Breast epithelium (tissue), 4 donors: ENCODE measurements at places on chromosomes 7 and 10.
A peak's percentile ranks its signal among the peaks of the same experiment; 100 is the strongest.

- no peaks in the 10 kb centered on the region for H3K36me3 ChIP-seq
- no peaks in the 10 kb centered on the region for H3K27me3 ChIP-seq
- H3K27ac ChIP-seq: no peak overlapping the region
Observed at GRCh38 chr10:3761021-3761686, 23.9 kb downstream of the KLF6 start.

DNA sequence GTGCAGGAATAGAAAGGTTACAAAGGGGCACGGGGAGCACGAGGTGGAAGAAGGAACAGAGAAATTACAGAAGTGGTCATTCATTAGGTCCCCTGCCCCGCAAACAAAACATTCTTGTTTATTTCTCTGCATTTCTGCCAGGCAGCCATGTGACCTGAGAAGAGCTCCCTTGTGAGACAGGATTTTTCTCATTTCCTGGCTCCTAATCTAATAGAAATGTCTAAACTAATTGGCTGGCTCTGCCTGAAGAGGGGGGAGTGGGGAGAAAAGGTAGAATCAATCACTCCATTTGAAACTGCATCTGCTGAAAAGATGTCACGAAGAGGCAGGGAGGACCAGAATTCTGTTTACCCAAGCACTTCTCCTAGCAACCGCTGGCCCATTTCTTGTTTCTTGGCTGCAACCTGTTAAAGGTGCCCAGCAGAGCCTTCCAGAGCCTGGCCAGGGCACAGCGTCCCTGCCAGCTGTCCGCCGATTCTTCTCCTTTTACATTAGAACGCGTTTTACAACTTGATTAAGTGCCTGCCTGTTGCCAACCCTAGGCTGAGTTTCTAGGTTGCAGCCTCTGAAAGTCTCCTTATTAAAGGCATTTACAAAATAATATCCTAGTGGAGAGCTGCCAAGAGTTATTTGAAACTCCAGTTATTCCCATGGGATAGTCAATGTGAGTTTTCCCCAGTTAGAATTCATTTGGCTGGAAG is 1227.6 kb downstream of the TYW1 start:
- H3K27me3 ChIP-seq: no peaks in the 10 kb centered on the region
- DNase-seq: no peak
- H3K27ac ChIP-seq: no peak overlapping the region
- H3K36me3 ChIP-seq: no peaks in the 10 kb centered on the region
- H3K4me3 ChIP-seq: no peak overlapping the region
- no peaks in the 10 kb centered on the region for H3K4me1 ChIP-seq

GRCh38 chr7:151494298-151495284 is 25.1 kb downstream of the RHEB start:
- no peaks in the 10 kb centered on the region for H3K27me3 ChIP-seq
- DNase-seq: no peak
- H3K4me1 ChIP-seq: no peaks in the 10 kb centered on the region
- no peaks in the 10 kb centered on the region for H3K36me3 ChIP-seq
- H3K4me3 ChIP-seq: no peak overlapping the region
- H3K27ac ChIP-seq: peak overlapping the region; percentile 26

- peaks cover 18% of the 10 kb centered on the region for H3K27me3 ChIP-seq
- H3K36me3 ChIP-seq: no peaks in the 10 kb centered on the region
- no peaks in the 10 kb centered on the region for H3K4me1 ChIP-seq
Observed at GRCh38 chr10:129962031-129962871, 1.8 kb downstream of the EBF3 start.

- no peak for DNase-seq
- no peaks in the 10 kb centered on the region for H3K4me1 ChIP-seq
- no peak overlapping the region for H3K27ac ChIP-seq
- no peaks in the 10 kb centered on the region for H3K36me3 ChIP-seq
Observed at GRCh38 chr7:134707663-134708378, 61.2 kb downstream of the BPGM start.

- no peak for DNase-seq
- no peaks in the 10 kb centered on the region for H3K27me3 ChIP-seq
- no peaks in the 10 kb centered on the region for H3K4me1 ChIP-seq
- no peak overlapping the region for H3K4me3 ChIP-seq
- no peaks in the 10 kb centered on the region for H3K36me3 ChIP-seq
Observed at GRCh38 chr10:25725917-25726716, 207.9 kb upstream of the MYO3A start.

DNA sequence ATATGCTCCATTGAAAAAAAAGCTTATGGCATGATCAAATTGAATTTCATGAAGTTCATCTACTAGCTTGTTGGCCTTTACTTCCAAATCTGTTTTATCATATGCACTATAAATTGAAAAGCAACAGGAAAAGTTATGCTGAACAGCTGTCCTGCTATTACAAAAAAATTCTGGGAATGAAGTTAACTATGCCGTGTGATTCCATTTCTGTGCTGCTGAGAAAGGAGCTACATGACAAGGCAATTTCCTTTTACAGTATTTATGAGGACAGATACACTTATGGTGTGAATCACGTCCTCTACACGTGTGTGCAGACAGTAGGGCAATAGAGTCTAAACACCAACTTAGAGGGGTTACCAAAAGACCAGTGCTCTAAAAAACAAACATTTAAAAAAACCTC is 426.5 kb upstream of the AKR1E2 start:
- no peaks in the 10 kb centered on the region for H3K27me3 ChIP-seq
- H3K4me1 ChIP-seq: no peaks in the 10 kb centered on the region
- no peak for DNase-seq
- H3K27ac ChIP-seq: no peak overlapping the region
- no peak overlapping the region for H3K4me3 ChIP-seq

DNA sequence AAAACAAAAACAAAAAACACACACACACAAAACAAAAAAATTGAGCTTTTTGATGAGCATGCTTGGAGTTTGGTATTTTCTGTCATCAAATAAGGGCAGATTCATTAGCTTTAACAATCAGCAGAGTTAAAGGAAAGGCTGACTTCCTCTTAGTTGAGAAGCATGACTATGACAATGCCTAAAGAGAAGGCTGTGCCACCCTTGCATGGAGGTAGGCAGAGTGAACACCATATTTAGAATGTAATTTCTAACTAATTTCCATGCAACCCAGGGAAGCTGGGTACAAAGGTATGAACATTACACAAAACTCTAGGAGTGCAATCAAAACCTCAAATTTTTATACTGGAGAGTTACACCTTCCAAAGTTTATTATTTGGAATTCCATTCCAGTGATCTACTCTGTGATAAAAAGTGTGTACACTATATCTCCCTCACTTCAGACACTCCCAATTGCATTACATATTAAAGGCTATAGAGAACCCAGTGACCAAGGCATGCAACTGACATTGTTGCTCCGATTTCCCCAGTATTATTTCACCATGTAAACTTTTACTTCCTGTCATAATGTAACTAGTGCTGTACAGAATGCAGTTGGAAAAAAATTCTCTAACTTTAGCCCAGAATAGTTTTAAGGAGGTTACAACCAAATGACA is 9.4 kb upstream of the CYCS start:
- no peaks in the 10 kb centered on the region for H3K36me3 ChIP-seq
- no peaks in the 10 kb centered on the region for H3K4me1 ChIP-seq
- DNase-seq: no peak
- H3K27ac ChIP-seq: no peak overlapping the region
- H3K27me3 ChIP-seq: no peaks in the 10 kb centered on the region
- H3K4me3 ChIP-seq: no peak overlapping the region

DNA sequence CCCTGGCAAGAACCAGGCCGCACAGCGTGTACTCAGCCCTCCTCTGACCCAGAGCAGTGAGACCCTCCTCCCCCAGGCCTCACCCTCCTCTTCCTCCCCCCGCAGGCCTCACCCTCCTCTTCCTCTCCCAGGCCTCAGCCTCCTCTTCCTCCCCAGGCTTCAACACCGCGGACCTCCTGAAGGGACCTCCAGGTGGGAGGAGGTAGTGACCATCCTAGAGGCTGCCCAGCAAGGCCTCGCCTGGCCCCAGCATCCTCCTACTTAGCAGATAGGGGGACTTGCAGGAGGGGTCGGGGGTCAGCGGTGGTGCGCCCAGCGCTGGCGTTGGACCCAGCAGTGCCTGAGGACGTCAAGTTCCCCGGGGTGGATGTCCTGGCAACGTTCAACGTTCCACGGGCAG is 270.8 kb downstream of the ELFN1 start:
- H3K36me3 ChIP-seq: no peaks in the 10 kb centered on the region
- H3K27ac ChIP-seq: no peak overlapping the region
- H3K27me3 ChIP-seq: no peaks in the 10 kb centered on the region

- H3K36me3 ChIP-seq: no peaks in the 10 kb centered on the region
- H3K4me3 ChIP-seq: peak overlapping the region; percentile 84
- no peaks in the 10 kb centered on the region for H3K27me3 ChIP-seq
- DNase-seq: no peak
- peak overlapping the region; percentile 67 for H3K27ac ChIP-seq
Observed at GRCh38 chr10:100346351-100346764, 675 bp upstream of the SCD start.

DNA sequence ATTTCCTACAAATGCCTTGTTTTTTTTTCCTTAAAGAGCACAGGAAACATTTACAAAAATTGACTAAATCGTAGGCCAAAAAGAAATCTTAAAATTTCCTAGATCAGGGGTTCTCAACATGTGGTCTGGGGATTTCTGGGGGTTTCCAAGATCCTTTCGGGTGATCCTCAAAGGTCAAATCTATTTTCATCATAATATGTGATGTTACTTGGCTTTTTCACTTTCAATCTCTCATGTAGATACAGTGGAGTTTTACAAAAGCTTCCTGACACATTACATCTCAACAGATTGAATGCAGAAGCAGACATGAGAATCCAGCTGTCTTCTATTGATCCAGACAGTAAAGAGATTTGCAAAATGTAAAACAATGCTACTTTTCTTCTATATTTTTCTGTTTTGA is 497.3 kb downstream of the INHBA start:
- no peaks in the 10 kb centered on the region for H3K4me1 ChIP-seq
- H3K27ac ChIP-seq: no peak overlapping the region
- H3K4me3 ChIP-seq: no peak overlapping the region

DNA sequence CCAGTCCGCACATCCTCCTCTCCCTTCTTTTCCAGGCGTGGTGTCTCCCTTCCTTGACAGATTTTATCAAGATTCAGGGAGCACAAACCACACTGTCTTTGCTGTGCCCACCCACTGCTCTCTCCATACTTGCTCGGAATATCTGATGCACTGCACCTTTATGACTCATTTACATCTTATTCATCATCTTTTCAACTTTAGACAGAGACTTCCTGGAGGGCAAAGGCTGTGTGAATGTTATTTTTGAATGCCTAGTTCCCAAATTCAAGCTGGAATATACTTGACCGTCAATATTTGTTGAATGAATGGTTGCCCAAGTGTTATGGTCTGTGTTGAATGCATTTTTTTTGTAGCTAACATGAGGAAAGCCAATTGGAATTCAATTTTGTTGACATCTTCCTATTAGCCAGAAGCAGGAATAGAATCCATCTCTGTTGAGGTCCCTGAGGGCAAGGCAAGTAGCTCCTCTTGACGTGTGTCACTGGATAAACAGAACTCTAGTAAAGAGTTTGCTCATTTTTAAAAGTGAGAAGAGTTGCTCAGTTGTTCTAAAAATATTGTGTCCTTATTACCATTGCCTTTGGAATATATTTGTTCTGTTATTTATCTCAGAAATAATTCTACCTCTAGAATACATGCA is 95.0 kb downstream of the KLF6 start:
- H3K4me1 ChIP-seq: no peaks in the 10 kb centered on the region
- no peak overlapping the region for H3K4me3 ChIP-seq
- H3K27ac ChIP-seq: no peak overlapping the region
- H3K36me3 ChIP-seq: no peaks in the 10 kb centered on the region

- no peaks in the 10 kb centered on the region for H3K27me3 ChIP-seq
- no peak overlapping the region for H3K27ac ChIP-seq
- H3K4me3 ChIP-seq: no peak overlapping the region
- H3K36me3 ChIP-seq: no peaks in the 10 kb centered on the region
- no peaks in the 10 kb centered on the region for H3K4me1 ChIP-seq
- DNase-seq: no peak
Observed at GRCh38 chr7:111363099-111363498, 199.2 kb downstream of the IMMP2L start.

DNA sequence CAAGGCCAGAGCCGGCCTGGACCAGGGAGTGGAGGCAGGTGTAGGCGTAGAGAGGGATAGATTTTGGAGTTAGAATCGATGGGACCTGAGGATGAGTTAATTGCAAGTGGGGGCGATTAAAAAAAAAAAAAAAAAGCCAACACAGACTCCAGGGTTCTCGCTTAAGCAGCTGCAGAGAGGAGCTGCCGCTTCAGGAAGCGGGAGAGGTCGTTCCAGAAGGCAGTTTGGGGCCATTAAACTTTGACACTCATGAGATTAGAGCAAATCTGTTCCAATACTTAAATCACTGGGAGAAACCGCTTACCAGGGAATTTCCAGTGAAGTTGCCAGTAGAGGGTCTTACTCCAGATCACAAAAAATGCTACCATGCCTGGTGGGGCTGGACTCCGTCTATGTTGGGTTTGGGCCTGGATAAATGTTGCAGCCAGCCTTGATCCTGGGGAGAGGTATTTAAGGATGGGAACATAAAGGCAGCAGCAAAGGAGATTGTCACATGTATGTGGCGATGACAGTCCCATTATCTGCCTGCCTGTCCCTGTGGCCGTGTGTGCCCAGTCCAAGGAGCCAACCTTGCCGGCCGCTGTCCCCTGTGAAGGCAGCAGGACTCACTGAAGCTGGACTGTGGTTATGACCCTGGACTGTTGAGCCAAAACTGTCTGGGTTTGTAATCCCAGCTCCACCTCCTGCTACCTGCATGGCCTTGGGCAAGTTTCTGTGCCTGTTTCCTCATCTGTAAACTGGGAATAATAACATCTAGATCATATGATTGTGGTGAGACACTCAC is 23.9 kb upstream of the GRID1 start:
- H3K27ac ChIP-seq: no peak overlapping the region
- peaks cover 16% of the 10 kb centered on the region for H3K27me3 ChIP-seq
- H3K36me3 ChIP-seq: no peaks in the 10 kb centered on the region
- peak; percentile 34 for DNase-seq

GRCh38 chr10:26334932-26335573 is 103.1 kb upstream of the APBB1IP start:
- DNase-seq: no peak
- no peak overlapping the region for H3K4me3 ChIP-seq

GRCh38 chr7:88462799-88463198 is 156.1 kb upstream of the STEAP4 start:
- H3K27me3 ChIP-seq: no peaks in the 10 kb centered on the region
- DNase-seq: no peak
- H3K4me1 ChIP-seq: no peaks in the 10 kb centered on the region
- H3K36me3 ChIP-seq: no peaks in the 10 kb centered on the region
- H3K27ac ChIP-seq: no peak overlapping the region
